Lung microvascular endothelial cell (primary cell): ENCODE measurements at places on chromosomes 4 and X. TPM values are rescaled to one million over a fixed set of nuclear protein-coding genes. Genes with fewer than 3 reads are reported as not detected.

Gene SSX4
- total RNA-seq: not detected in 2 replicates

GRCh38 chr4:20256381-20256881 is 4.7 kb downstream of the SLIT2 start:
- DNase-seq: no peak

DNA sequence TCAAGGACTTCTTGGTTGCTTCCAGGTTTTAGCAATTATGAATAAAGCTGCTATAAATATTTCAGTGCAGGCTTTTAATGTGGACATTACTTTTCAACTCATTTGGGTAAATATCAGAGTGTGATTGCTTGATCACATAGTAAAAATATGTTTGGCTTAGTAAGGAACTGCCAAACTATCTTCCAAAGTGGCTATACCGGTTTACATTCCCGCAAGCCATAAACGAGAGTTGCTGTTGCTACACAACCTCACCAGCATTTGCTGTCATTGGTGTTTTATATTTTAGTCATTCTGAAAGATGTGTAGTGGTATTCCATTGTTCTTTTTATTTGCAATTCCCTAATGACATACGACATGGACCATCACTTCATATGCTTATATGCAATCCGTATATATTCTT is 30.9 kb upstream of the SPOCK3 start:
- no peak for DNase-seq

DNA sequence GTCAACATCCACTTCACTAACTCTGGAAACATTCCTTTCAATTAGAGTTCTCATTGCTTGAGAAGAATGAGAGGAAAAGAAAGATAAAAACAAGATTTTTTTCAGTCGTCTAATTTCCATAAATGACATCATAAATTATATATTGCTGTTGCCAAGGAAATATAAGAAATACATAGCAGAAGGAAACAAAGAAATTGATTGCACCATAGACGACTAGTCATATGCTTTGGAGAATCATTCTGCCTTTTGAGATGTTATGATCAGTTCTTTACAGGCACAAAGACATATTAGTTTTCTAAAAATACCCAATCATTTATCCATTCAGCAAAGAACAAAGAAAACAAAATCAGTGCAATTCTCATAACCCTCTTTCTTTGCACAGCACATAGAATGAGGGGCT is 672 bp upstream of the C1QTNF7 start:
- DNase-seq: no peak

GRCh38 chr4:1369479-1370079 is 22.6 kb downstream of the UVSSA start:
- DNase-seq: no peak

Gene FAM184B
- total RNA-seq: not detected in 2 replicates

DNA sequence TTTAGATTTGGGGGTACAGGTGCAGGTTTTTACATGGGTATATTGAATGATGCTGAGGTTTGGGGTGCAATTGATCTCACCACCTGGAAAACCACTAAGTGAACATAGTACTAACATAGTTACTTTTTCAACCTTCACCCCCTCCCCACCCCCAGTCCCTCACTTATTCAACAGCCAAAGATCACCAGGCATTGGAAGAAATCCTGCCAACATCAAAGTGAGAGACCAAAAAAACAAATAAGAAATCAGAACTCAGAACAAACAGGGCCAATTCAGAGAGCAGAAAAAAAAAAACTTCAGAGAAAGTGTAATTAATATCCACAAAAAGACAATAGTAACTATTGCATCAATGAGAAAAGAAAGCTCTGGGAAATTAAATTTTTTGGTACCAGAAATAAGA is 20.5 kb upstream of the LAP3 start:
- DNase-seq: no peak

GRCh38 chrX:82087699-82088098 is 885.8 kb downstream of the SH3BGRL start:
- DNase-seq: no peak

DNA sequence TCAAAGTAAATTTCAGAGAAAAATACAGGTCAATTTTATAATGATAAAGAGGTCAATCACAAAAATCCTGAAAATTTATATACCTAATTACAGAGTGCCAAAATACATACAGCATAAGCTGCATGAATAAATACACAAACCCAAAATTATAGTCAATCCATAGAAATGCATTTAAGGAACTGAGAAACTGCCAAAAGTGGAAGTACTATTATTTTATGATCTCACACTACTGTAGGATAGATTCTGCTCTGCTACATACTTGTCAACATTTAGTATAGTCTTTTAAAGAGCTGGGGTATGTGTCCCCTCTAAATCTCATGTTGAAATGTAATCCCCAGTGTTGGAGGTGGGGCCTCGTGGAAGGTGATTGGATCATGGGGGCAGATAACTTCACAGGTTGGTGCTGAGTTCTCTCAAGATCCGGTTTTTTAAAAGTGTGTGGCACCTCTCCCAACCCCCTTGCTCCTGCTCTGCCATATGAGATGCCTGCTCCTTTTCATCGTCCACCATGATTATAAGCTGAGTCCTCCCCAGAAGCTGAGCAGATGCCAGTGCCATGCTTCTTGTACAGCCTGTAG is 31.8 kb downstream of the CHIC2 start:
- no peak for DNase-seq

DNA sequence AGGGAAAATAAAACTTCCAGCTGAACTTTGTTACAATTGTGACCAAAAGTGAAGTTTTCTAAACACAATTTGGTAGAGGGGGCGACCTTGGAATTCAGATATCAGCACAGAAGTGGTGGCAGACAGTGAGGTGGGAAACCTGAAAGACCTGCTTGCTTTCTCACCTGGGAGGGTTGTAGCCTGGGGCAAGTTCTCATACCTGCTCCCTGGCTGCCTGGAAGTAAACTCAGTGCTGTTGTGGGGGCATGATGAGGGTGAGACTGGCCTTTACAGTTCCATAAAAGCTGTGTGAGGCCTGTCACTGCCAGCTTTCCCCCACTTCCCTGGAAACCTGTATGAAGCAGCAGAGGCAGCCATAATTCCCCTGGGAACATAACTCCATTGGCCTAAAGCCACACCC is 1180.2 kb downstream of the FAM133A start:
- DNase-seq: no peak

DNA sequence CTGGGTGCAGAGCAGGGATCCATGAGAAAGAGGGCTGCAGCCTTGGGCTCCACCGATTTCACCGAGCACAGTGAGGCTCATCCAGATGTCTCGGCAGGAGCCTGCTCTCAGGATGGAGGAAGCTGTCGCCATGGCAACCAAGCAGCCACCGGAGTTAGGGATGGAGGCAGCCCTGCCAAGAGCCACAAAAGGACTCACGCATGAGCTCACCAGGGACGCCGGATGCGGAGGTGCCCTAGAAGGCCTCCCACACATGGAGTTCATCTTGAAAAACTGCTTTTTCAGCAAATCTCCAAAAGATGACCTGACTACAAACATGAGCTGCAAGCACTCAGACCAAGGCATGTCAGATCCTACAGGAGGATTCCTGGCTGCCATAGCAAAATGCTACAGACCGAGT is 90.7 kb downstream of the WFS1 start:
- DNase-seq: no peak

DNA sequence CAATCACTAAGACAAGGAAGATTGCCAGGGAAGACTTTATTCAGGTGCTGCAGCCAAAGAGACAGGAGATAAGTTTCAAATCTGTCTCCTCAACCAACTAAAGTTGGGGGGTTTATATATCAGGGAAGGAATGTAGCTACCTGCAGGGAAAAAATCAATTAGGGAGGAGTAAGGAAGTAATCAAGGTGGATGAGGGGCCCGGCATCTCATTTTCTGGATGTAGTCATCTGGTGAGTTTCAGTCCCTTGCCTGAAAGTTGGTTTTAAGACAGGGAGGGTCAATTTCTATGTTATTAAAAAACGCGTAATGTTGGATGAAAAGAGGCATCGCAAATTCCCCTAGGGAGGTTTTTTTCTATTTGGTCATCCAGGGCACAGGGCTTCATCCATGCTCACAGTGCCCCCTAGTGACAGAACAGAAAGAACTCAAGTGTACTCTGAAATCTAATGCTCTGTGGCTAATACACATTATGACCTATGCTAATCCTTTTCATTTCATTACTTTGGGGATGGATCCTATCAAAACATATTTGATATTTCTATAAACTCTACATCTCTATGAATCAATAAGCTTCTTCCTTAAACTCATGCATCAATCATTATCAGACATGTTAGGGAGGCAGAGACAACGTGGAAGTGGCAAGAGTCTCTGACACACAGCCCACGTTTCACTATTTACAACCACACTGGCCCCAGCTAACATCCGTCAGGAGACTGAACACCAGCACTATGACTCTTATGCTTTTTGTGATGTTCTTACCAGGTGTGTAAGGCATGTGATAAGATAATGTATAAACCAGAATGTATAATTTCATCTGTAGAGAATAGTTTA is 1577.0 kb upstream of the TENM3 start:
- peak; percentile 42 for DNase-seq

Gene CTAG1B
- not detected in 2 replicates for total RNA-seq

DNA sequence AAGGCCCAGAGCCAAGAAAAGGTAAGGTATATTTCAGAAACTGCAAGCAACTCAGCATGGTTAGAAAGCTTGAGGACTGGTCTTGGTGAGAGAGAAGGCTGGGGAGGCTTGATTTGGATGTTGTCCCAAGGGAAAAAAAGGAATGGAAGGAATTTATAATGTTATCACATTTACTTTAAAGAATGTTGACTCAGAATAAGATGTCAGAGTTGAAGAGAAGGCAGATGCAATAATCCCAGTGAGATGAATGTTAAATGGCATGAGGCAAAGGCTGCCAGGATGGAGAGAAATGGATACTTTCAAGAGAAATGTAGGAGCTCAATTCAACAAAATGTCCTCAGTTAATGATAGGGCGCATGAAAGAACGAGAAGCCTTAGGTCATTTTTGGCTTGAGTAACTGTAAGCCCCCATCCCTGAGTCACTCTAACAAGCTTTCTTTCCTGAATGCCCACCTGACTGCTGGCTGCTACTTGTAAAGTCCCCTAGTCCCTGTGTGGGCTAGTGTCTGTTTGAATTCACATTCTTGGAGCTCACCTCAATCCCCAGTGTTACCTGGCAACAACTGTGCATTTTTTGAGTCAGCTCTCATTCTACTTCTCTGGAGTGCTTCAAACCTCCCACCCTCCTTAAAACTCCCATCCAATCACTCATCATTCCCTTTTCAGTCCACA is 103.0 kb upstream of the TAPT1 start:
- DNase-seq: no peak

Gene DKK2
- total RNA-seq: under 0.01 TPM in 1 of 2 replicates, not detected in the other

Gene ARHGEF6
- total RNA-seq: 5.9 and 12.7 TPM in 2 replicates

GRCh38 chr4:106478152-106478551 is 109.6 kb upstream of the GIMD1 start:
- no peak for DNase-seq

Gene CXorf65
- not detected in 2 replicates for total RNA-seq

Gene PAQR3
- 8.1 and 16.1 TPM in 2 replicates for total RNA-seq

DNA sequence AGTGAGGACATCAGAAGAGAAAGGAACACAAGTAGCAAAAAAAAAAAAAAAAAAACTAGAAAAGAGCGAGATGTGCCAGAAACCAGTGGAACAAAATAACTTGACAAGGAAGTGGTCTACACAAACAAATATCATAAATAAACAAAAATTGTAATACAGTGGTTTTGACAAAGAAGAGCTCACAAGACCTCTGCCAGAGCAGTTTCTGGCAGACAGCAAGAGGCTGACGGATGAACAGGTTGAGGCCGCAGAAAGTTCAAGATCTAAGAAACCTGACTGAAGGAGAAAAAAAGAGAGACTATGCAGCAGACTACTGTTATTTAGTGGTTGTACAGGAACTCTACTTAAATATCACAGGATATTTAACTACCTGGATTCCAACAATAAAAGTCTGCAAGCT is 66.2 kb downstream of the MAB21L2 start:
- no peak for DNase-seq

GRCh38 chr4:70714079-70714887 is 7.5 kb upstream of the RUFY3 start:
- DNase-seq: no peak

- no peak for DNase-seq
Measured at GRCh38 chr4:127080141-127080540, 552.6 kb upstream of the INTU start.

GRCh38 chrX:55039471-55039870 is 8.7 kb upstream of the ALAS2 start:
- DNase-seq: no peak

GRCh38 chr4:83413676-83414075 is 41.9 kb downstream of the HELQ start:
- DNase-seq: no peak

GRCh38 chrX:110228453-110228852 is 89.4 kb downstream of the AMMECR1 start:
- DNase-seq: no peak

GRCh38 chr4:69503558-69503957 is 7.9 kb upstream of the UGT2B4 start:
- DNase-seq: no peak

DNA sequence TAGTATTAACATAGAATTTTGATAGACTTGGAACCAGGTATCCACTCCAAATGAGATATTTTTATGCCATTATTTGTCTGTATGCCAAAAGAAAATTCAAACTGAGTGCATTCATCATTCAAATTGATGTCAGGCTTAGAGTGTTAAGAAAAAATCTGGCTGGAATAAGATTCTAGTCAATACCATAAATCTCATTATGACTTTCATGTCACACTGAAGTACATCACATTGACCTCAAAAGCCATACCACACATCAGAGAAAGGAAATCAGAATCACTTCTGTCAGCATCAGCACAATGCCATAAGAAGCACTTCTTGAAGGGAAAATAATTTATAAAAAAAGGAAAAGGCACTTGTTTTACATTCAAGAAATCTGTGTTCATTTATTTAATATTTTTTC is 119.0 kb upstream of the BMP3 start:
- DNase-seq: no peak

- peak; percentile 4 for DNase-seq
Measured at GRCh38 chr4:148273501-148273986, 168.7 kb downstream of the NR3C2 start.

DNA sequence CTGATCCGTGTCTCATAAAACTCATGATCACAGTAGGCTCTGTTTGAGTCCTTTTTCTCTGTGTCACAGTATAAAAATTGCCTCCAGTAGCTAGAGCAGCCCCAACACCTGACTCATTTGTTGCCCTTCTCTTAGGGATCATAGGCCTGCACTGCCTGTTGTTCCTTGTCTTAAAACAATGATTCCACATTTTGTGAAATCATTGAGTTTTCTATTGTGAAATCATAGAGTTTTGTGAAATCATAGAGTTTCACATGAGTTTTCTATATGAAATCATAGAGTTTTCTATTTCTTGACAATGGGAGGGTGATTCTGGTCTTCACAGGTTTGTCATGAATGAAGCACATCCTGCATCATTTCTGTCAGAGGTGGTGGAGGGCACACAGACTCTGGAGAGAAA is 239.9 kb downstream of the GASK1B start:
- no peak for DNase-seq
